Prostate gland (tissue), 2 donors: ENCODE measurements at places on chromosomes 12 and 14.

DNA sequence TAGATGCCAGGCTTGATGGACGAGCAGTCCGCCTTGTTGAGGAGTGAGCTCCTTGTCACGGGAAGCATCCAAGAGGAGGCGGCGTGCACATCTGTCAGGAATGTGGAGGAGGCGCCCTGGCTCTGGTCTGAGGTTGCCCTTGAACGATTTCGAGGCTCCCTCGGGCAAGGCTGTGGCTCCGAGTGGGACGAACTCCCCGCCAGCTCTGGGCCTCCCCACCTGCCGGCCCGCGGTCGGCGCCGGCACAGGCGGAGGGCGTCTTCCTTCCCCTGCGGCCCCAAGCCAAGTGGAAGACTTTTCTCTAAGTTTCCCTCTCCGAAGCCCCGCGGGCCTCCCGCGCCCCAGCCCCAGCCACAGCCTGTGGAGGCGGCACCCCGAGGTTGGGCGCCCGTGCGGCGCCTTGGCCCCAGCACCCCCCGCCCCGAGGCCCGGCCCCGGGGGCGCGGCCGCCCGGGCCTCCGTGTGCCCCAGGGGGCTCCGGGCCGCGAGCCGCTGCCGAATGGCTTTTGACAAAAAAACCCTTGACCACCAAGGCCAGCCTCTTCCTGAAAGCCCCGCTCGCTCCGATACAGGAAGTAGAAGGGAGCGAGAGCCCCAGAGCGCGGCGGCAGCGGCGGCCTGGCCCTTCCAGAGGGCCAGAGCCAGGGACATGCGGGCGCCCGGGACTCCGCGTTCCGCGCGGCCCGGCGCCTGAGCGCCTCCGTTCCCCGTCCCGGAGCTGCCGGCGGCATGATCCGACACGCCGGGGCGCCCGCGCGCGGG, at the start of gene RIN3:
TSS of gene RIN3 (plus strand) at position 578 of the 762 bp plus-strand sequence. CDS start at position 730, 152 bp downstream.
- no peak for DNase-seq

GRCh38 chr12:109113661-109114321, 2.6 kb upstream of the ACACB start:
- no peak for DNase-seq

- no peak for DNase-seq
Measured at GRCh38 chr12:22254478-22254877, 80.0 kb downstream of the ST8SIA1 start.

DNA sequence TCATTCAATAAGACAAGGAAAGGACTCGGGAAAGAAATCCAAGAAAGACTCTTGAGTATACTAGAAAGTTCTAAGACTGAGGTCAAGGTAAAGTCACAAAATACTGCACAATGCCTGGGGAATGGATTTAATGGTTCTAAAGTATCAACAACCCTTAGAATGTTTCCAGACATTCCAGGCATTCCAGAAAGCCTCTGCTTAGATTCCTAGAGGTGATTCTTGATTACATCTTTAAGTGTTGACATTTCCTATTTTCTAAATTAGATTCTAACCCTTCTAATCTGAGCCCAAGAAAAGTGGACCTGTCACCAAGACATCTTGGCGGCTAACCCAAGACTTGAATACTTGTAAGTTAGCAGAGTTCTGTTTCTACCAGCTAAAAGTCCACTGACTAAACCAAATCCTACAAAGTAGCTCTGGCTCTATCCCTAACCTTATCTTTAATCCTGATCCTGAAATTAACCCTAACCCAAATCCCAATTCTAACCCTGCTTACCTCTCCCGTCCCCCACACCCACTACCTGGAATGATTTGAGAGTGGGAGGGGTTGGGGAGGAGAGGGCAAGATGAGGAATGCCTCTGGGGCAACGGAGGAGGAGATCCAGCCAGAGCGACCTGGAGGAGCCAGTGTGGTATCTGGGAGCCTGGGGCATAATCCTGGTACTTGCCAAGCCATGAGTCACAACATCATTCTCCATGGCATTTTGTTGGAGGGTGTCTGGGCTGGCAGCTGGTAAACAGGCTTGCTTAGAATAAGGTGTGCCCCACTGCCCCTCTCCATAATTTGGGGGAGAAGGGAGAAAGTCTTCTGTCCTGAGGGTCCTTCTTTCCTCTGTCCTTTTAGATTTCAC, 93.4 kb upstream of the HOXC13 start:
- DNase-seq, result peak; percentile 25

GRCh38 chr12:132218915-132219314, 74.7 kb downstream of the NOC4L start:
- no peak for DNase-seq

DNA sequence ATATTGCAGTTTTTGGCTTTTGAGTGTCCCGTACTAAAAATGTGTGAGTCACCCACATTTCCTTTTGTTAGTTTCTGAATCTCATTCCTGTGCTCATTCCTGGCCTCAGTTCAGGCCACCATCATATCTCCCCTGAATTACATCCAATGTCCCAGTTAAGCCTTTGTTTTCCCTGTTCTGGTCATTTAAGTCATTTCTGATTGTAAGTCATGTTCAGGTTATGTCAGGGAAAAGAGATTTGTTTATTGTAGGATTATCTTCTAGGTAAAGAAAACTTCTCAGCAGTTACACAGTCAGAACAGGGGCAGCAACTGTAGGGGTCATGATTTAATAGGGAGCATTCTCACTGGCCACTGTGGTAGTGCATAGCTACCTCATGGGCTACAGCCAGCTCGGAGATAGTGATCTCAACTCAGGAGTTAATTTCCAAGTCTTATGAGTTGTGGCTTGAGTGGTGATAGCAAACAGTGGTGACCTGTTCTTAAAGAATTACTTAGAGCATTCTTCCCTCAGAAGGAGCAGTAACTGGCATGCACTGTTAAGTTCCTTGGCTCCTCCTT, 6.7 kb downstream of the DDX47 start:
- peak; percentile 46 for DNase-seq

GRCh38 chr12:84421103-84421502, 491.5 kb downstream of the SLC6A15 start:
- DNase-seq, result no peak

- DNase-seq, result no peak
Measured at GRCh38 chr12:92365836-92366235, 220.2 kb upstream of the BTG1 start.

DNA sequence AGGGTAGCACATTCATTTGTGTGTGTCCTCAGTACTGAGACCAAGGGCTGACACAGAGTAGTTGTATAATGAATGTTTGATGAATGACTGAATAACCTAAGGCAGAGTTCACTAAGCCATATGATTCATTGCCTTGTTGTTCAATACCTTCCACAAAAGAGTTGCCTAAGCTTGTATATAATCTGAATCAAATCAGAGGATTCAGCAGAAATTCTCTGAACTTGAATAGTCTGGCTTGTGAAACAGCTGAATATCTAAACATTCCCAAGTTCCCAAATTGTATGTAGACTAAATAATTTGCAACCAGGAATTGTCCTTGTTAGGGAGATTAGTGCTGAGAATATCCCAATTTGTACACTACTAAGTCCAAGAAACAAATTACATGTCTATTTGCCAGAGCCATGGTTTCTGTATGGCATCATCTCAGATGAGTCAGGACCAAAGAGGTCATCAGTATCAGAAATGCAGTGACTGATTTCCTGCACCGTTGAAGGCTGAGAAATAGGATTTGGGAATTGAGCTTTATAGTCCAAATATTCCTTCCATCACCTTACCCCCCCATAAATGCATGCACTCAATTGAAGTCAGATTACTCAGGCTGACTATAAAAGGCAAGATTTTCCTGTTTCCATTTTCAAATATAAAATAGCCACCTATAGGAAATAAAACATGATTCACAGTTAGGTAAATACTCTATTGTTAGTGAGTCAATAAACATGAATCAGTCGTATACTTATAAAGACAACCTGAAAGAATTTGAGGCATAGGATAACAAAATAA, 168.7 kb downstream of the PHLDA1 start:
- DNase-seq, result no peak

- no peak for DNase-seq
Measured at GRCh38 chr12:124732275-124733075, 131.2 kb downstream of the SCARB1 start.

GRCh38 chr14:103801459-103801858, 45.9 kb downstream of the PPP1R13B start:
- no peak for DNase-seq

GRCh38 chr12:14774906-14775635, 28.2 kb downstream of the WBP11 start:
- DNase-seq, result peak; percentile 53

DNA sequence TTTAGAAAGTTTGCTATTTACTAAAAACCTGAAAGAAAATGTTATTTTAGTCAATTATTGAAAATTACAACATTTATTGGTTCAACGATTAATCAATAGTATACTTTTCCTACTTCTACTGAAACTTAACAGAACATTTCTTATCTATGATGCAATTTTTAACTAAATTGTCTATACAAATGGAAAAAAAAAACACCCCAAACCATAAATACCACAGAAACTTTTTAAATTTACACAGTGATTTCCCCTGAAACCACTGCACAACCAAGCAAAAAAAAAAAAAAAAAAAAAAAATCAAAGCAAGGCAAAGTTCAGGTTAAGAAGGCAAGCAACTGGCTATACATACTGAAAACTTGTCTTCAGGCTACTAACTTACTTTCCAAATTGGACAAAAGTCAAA, 71.9 kb upstream of the POC1B start:
- DNase-seq, result no peak

DNA sequence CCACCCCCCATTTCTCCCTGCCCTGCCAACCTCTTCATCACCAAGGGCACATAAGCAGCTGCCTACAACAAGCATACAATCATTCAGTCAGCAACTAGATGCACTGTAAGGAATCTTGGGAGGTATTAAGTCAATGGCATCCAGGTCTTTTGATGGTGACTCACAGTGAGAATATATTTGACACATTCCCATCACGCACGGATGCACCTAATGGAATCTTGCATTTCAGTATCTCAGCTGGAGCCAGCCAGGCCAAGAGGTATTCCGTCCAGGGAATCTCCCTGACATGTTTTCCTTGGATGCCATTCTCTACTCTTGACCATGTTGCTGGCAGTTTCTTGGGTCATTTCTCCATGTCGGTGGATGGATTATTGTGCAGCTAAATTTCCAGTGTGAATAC, 73.9 kb upstream of the CAPRIN2 start:
- no peak for DNase-seq

DNA sequence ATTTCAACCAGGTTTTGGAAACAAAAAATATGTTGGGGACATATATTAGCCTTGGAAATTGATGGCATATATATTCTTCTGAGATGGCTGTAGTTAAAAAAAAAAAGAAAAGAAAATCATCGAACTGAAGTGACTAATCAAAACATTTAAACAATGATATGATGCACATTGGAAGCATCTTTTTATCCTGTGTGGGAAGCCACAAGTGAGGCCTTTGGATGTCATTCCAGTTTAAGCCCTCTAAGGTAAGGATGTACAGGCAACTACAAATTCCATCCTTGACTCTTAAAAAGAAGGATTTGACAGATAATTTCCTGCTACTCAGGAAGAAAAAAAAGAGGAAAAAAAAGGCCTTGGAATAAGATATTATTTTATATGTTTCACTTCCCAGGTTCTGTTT, 9.6 kb upstream of the PTPRB start:
- DNase-seq, result no peak

DNA sequence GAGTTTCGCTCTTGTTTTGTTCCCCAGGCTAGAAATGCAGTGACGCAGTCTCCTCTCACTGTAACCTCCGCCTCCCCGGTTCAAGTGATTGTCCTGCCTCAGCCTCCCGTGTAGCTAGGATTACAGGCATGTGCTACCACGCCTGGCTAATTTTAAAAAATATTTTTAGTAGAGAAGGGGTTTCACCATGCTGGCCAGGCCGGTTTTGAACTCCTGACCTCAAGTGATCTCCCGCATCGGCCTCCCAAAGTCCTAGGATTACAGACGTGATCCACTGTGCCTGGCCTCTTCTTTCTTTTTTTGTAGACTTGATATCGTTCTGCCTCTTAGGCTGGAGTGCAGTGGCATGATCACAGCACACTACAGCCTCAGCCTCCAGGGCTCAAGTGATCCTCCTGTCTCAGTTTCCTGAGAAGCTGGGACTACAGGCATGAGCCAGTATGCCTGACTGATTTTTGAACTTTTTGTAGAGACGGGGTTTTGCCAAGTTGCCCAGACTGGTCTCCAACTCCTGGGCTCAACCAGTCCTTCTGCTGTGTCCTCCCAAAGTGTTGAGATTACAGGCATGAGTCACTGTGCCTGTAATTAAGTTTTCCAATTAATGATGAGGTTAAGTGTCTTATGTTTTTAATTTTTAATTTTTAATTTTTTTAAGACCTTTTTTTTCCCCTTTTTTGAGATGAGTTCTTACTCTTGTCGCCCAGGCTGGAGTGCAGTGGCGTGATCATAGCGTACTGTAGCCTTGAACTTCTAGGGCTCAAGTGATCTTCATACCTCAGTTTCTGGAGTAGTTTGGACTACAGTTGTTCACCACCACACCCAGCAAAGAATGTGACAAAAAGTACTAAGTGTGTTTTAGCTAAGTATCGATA, 10.2 kb downstream of the RCOR1 start:
- no peak for DNase-seq
